Lower lobe of right lung (tissue), 2 donors: ENCODE measurements at places on chromosomes 11 and 22. TPM values are rescaled to one million over a fixed set of nuclear protein-coding genes. Genes with fewer than 3 reads are reported as not detected.

APOC3 gene
- not detected for total RNA-seq

DNA sequence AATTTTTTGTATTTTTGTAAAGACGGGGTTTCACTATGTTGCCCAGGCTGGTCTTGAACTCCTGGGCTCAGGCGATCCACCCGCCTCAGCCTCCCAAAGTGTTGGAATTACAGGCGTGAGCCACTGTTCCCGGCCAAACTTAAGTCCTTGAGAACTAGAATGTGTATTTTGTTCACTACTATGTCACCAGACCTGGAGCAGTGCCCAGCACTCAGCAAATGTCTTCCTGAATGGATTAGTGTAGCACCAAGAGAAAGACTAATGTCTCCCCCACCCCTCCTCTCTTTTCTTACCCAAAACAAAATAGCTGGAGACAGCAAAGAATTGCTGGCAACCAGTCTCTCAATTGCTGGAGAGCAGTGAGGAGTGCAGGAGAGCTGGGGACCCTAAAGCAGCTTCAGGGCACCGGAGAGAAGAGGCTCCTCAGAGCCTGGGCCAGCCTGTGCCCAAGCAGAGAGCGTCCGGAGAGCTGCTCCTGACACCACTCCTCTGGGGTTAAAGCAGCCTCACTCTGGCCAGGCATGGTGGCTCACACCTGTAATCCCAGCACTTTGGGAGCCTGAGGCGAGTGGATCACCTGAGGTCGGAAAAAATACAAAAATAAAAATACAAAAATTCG is 14.9 kb downstream of the SLC25A18 start:
- DNase-seq, result peak; percentile 73

DNA sequence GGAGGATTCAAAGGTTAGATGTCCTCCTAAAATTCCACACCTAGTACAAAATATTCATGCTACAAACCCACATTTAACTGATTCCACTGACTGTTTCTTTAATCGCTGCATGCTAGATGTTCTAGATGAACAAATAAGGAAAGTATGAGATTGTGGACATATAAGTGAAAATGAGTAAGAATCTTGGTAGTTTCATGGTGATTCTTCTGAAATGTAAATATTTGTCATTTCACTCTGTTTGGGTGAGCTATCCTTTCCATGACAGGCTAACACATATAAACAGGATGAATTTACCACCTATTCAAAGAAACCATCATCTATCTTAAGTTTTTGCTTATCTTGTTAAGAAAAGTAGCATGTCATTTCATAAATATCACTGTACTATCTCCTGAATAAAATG is 14.8 kb downstream of the OR5B3 start:
- DNase-seq, result no peak

CHADL gene
- total RNA-seq, result 3.6 TPM

DNA sequence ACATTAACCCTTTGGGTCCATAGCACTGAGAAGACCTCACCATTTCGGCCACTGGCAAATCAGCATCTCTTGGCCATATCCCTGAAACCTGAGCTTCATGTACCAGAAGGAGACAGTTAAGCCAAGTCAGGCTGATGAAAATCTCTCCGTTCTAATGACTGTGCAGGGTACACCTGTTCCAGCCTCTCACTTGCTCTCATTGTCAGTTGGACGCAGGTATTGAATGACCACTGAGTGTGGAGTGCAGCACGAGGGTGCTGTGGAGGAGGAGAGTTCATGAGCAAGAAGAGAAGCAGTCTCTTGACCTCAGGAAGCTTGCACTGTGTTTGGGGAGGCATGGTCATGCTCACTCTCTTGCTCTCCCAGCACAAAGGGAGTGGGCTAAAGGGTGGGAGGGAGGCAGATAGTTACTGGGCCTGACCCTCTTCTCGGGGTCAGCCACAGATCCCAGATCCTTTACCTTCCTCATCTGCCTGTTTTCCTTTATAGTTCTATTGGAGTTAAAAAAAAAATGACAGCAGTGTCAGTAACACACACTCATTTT is 65.2 kb downstream of the ZBTB16 start:
- no peak for DNase-seq

DNA sequence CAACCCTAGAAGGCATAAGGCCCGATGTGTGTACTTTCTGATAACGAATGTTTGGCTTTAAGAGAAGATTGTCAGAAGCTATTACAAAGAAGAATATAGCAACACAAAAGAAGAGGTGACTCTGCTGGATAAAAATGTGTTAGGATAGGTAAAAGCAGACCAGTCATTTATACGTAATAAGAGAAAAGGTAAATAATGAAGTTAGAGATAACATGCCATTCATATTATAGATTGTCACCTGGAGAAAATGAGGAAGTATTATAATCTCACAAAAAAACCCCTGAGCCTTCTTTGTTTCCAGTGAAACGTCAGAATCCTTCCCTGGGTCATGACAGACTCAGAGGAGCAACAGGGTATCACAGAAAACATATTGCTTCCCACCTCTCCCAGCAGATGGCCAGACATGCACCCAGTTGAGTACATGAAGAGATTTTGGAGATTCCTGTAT is 36.1 kb downstream of the PPFIA1 start:
- DNase-seq, result no peak

MUC5AC gene
- 0.35 TPM for total RNA-seq

- no peak for DNase-seq
These were observed 82.3 kb downstream of the JRKL start for GRCh38 chr11:96472085-96472484.

PANX2 gene
- 2.5 TPM for total RNA-seq

SCN3B gene
- 3.2 TPM for total RNA-seq

GRCh38 chr11:75147875-75148263 is 3.0 kb upstream of the SLCO2B1 start:
- DNase-seq, result peak; percentile 77

DNA sequence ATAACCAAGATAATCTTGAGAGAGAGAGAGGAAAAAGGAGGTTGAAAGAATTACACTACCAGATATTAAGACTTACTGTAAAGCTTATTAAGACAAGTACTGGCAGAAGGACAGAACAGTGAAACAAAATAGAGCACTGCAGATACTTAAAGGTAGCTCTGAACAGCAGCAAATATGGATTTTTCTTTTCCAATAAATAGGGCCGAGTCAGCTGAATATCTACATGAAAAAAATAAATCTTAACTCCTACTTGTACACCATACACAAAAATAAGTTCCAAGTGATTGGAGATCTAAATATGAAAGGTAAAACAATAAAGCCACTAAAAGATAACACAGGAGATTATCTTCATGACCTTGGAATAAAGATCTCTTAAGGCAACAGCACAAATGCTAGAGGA is 12.4 kb downstream of the THAP12 start:
- DNase-seq, result no peak

DNA sequence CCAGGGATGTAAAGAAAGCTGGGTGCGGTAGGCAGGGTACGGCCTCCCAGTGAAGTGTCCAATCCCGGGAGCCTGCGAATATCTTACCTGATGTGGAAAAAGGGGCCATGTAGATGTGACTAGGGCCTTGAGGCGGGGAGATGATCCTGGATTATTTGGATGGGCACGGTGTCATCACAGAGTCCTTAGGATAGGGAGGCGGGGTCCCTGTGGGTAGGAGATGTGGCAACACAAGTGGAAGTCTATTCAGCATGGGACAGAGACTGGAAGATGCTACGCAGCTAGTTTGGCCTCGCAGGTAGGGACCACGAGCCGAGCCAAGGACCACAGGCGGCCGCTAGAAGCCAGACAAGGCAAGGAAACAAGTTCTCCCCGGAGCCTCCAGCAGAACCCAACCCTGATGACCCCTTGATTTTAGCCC is 46.4 kb upstream of the SHANK2 start:
- no peak for DNase-seq

DNA sequence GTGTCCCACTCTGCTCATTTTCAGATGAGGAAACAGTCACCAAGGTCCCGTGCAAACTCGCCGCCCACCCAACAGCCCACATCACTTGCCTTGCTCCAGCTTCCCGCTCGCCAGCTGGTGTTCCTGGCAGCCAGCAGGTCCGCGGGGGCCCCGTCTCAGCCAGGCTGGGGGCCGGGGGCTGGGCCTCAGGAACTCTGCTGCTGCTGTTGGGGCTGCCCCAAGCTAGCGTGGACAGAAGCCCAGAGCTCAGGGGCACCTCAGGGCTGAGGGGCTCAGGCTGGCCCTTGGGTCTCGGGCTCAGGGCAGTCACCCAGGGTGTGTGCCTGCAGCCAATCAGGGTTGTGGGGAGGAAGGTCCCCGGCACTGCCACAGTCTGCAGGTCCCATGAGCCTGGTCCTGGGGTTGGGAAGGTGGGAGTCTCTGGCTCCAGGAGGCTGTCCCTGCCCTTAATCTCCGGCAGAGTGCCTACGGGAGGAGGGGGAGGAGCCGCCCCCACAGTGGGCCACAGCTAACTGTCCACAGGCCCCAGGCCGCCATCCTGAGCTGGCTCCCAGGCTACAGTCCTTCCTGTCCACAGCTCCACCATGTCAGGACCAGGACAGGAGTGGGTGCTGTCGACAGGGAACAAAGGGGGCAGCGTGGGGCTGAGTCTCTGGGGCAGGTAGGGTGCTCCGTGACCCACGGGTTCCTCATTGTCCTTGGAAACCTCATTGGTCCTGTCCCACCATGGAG is 65.2 kb downstream of the ARFGAP3 start:
- DNase-seq, result no peak

DNA sequence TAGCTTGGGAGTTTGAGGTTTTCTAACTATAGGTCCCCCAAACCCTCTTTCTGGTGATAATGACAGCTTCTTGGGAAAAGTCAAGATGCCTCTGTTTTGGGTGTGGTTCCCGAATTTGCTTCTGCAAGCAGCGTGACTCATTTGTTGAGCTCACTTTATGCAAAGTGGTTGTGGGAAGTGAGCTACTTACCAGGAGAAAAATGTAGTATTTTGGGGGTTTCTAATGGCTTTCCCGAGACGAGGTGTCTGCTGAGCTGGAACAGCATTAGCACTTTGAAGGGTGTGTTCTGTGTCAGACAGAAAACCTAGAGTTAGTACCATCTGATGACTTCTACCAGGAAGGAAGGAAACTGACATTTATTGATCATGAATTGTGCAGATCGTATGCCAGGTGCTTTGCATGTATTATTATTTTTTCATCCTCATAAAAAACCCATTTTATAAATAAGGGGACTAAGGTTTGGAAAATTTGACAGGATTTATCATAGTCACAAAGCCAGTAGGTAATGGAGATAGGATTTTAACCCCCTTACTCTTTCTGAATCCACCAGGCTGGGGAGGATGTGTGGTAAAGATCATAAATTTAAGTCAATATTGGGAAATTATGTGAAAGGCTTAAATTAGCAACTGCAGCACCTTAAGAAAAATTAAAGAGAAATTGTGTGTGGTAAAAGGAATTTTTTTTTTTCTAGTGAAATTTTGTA is 108.8 kb upstream of the CD44 start:
- DNase-seq, result no peak

DNA sequence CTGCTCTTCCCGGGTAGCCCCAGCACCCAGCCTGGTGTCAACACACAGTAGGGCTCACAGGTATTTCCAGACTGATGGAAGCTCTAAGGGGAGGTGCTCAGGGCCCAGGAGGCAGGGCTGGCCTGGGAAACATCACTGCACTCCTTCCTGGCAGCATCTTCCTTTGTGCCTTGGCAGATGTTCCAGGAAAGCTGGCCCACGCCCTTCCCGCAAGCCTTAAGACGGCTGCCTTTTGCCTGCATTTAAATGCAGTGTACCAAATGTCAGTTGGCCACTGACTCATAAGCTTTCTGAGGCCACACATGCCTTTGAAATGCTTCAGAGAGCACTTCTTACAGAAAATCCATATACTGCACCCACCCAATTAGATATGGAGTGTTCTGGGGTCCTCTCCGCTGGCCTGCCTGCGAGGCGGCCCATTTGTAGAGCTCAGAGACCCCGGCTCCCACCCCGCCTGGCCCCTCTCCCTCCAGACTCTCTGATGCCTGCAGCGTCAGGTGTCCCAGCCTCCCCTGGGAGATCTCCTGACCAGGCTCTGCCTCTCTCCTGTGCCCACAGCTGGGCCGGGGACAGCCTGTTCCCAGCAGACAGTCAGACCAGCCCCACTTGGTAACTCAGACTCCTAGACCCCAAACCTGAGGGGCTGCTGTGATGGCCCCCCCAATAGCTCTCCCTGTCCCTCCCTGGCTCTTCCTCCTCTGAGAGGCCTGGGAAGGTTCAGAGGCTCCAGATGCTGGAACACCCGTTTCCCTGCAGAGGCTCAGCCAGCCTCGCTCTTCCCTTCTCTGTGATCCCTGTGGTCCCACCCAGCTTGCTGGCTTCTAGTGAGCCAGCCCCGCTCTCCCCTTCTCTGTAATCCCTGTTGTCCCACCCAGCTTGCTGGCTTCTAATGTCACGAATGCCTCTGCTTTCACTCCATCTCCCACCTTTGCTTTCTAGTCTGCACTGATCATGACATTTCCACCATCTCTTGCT is 47.6 kb upstream of the THY1 start:
- no peak for DNase-seq

DNA sequence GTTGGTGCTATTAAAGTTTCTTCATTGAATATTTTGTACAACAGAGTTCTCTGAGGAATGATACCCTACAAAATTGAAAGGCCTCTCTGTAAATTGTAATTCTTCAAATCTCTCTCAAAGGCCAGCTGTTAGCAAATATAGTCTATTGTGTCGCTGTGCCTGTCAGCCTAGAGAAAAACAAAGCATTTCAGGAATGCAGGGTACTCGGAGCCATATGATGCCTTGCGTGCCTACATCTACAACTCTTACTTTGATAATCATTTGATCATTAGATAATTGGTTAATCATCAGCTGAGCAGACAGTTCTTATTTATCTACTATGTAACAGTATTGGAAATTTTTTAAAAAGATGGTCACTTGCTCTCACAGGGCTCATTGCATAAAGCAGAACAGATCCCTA is 67.3 kb downstream of the RNF169 start:
- no peak for DNase-seq

ROBO4 gene
- total RNA-seq, result 58.3 TPM

DNA sequence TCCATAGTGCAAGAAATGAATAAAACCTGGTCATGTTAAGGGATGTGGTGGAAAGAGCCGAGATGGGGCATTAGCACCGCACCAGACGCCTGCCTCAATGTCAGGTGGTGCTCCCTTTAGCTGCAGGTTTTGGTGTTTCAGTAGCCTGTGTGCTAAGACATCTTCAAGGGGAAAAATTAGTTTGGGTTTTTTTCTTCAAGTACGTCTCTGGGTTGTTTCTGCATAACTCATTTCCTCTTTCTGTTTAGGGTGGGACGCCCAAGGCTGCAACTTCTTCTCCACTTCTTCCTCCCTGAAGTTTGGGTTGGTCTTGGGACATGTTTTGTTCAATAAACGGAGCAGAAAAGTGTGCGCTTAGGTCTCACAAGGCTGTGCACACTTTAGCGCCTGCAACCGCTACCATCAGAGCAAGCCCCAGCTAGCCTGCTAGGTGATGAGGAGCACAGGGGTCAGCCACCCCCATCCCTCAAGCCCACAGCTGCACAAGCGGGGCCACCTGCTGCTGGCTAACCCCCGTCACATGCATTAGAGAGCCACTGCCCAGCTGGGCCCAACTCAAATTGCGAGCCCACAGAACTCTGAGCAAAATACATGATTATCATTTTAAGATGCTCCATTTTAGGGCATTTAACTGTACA is 1495.7 kb downstream of the TBC1D22A start:
- DNase-seq, result no peak

TBCEL gene
- 38.7 TPM for total RNA-seq

RIMBP3B gene
- total RNA-seq, result 0.21 TPM

CCDC88B gene
- total RNA-seq, result 40.0 TPM
